Muscle of leg (tissue), 16 donors: ENCODE measurements at places on chromosomes 5 and 9.
A peak's percentile ranks its signal among the peaks of the same experiment; 100 is the strongest.

DNA sequence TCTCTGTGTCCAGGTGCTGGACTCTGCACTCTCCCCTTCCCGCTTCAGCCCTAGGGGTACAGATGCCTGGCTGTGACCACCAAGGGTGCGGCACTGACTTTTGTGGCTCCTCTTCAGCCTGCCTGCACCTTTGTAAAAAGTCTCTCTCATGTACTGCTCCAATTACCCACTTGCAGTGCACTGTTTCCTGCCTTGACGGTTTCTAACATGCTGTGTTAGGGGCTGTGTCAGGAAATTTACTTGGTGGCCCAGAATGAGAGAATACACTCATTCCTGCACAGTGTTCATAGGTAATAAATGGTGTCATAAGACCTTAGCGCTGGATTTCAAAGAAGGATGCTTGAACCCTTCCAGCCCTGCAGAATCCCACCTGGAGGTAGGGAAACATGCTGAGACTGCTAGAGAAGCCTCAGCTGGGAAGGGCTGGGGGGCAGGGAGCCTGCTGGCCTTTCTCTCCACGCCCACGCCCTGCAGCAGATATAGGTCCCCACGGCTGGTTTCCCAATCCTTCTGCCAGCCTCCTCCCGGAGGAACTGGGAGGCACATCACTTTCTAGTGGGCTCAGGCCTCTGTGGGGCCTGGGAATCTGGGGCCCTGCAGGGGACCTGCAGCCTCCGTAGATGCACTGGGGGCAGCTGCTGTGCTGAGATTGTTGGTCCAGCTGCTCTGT lies 17.6 kb upstream of the HRH2 start:
- H3K27me3 ChIP-seq = no peaks in the 10 kb centered on the region
- no peaks in the 10 kb centered on the region for H3K36me3 ChIP-seq
- no peaks in the 10 kb centered on the region for H3K4me1 ChIP-seq
- no peak overlapping the region for H3K27ac ChIP-seq
- H3K4me3 ChIP-seq = no peak overlapping the region

- no peak overlapping the region for H3K4me3 ChIP-seq
- no peaks in the 10 kb centered on the region for H3K27me3 ChIP-seq
- H3K4me1 ChIP-seq = no peaks in the 10 kb centered on the region
- H3K27ac ChIP-seq = peak overlapping the region; percentile 23
These were observed 7.1 kb downstream of the NFX1 start for GRCh38 chr9:33297432-33297831.

GRCh38 chr5:150052956-150053712 lies 33.2 kb downstream of the CSF1R start:
- H3K4me3 ChIP-seq = no peak overlapping the region
- H3K27ac ChIP-seq = no peak overlapping the region
- H3K4me1 ChIP-seq = peaks cover 5% of the 10 kb centered on the region
- DNase-seq = no peak

- H3K27me3 ChIP-seq = no peaks in the 10 kb centered on the region
- H3K36me3 ChIP-seq = no peaks in the 10 kb centered on the region
- H3K27ac ChIP-seq = no peak overlapping the region
- DNase-seq = no peak
These were observed 125.7 kb upstream of the PTGER4 start for GRCh38 chr5:40554054-40554453.

- peak overlapping the region; percentile 71 for H3K27ac ChIP-seq
- H3K4me1 ChIP-seq = peaks cover 23% of the 10 kb centered on the region
- DNase-seq = no peak
- peak overlapping the region; percentile 90 for H3K4me3 ChIP-seq
- peaks cover 19% of the 10 kb centered on the region for H3K36me3 ChIP-seq
- peaks cover under 1% of the 10 kb centered on the region for H3K27me3 ChIP-seq
These were observed 5.7 kb downstream of the NFIB start for GRCh38 chr9:14307989-14308852.

DNA sequence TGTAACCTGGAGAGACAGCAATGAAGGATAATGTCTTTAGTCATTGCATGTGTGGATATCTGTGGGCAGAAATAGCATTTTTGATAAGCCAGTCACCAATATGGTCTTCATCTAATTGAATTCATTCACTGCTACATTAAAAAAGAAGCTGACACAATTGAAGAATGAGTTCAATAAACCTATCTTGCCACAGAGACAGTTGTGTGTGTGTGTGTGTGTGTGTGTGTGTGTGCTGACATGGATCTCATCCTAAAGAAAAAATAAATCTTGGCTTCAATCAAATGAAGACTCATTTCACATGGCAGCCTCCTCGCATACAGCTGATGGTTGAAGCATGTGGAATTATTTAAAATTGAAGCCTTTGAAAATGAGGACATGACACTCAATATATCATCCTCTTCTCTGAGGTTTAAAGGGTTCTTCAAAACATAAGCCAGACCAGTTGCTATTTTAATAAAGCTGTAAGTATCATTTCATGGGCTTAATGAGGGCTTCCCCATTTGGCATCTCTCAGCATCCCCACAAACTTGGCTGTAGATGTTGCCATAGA lies 118.5 kb upstream of the PTPN3 start:
- no peaks in the 10 kb centered on the region for H3K36me3 ChIP-seq
- H3K27me3 ChIP-seq = no peaks in the 10 kb centered on the region
- H3K4me3 ChIP-seq = no peak overlapping the region
- no peak for DNase-seq

DNA sequence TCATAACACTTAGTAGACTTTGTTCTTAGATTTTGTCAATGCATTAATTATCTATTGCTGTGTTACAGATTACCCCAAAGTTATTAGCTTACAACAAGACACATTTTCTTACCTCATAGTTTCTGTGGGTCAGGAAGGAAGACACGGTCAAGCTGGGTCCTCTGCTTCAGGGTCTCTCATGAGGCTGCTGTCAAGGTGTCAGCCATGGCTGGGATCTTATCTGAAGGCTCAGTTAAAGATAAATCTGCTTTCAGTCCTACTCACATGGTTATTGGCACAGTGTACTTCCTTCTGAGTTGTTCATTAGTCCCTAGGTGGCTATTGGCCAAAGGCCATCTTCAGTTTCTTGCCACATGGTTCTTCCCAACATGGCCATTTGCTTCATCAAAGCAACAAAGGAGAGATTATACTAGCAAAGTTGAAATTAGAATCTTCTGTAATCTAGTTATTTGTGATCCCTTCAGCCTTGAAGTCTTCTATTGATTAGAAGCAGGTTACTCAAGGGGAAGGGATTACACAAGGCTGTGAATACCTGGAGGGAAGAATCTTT lies 25.2 kb downstream of the TDRD7 start:
- H3K4me1 ChIP-seq = peaks cover 2% of the 10 kb centered on the region
- H3K27ac ChIP-seq = no peak overlapping the region
